ENCODE measurements at places on chromosomes 2 and 18.

DNA sequence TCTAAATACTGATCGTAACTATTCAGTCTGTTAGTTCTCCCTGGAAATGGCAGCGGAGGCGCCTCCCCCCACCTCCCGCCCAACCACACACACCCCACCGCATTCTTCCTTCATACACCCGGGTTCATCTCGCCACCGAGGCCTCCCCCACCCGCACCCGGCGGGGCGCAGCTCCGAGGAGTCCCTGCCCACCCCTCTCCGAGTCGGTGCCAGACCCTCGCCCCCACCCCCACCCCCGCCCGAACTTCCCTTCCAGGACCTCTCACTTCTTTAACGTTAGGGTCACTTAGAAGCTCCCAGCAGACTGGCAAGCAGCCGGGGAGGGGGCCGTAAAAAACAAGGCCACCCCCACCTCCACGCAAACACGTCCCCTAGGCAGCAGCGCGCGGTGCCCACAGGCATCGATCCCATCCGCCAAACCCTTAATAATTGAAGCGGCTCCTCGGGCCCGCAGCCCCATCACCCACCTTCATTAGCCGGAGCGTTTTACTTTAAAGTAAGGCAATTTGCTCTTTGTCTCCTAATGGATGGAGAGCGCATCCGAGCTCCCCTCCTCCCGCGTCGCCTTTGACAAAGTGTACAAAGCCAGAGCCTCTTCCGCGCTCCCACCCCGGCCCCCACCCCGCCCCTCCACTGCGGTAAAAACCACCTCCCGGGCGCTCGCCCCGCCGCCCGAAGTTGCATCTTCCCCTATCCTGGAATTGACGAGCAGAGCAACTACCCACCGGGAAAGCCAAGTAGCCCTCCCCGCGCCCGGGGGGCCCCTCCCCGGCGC is 624 bp downstream of the ZNF516 start:
- DNase-seq, result peak; percentile 25

DNA sequence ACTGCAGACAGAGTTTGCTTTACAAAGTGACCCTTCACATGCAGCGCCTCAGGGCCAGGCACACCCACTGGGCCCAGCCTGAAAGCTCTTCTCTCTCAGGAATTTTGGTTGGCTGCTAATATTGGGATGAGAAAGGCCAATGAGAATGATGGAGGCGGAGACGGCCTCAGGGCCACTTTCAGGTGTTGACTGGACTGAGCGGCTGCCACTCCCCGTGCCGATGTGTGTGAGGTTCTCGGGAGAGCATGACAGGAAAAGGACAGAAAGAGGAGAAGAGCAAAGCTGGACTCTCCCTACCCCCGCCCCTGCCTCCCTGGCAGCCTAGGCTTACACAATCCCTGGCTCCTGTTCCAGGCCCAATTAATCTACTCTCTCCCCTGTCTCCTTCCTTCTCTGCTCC is 155.7 kb downstream of the CELF4 start:
- no peak for DNase-seq

DNA sequence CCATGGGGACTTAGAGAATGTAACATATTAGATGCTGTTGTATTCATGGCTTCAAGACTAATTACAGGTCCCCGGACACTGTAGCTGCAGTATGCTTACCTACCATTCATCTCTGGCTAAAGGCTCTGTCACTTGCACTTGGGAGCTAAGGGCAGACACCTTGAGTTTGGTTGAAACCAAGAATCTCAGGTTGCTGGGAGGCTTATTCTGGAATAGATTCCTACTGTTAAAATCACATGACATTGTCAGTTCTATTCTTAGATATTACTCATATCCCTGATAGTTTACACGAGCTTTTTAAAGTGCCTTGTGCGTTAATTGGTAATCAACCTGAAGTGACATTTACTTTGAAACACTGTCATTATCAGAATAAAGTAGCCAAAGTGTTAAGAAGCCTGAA is 73.0 kb upstream of the EPB41L5 start:
- DNase-seq, result no peak

DNA sequence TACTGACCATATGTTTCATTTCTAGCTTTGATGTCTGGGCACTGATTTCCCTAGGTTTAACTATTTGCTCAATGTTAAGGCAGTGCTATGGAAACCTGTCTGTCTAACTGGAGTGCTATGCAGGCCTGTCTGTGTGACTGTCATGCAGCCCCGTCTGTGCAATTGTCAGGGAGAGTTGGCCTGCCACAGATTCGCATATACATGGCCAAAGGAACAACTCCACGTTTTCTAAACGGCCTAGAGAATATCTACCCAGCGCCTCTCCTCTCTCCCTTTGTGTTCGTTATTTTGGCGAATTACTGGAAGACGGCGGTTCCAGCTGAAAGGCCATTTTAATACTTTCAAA is 59.6 kb upstream of the PSME4 start:
- no peak for DNase-seq

- DNase-seq, result peak; percentile 85
Measured at GRCh38 chr2:136019306-136019705, 33.9 kb upstream of the DARS1 start.

DNA sequence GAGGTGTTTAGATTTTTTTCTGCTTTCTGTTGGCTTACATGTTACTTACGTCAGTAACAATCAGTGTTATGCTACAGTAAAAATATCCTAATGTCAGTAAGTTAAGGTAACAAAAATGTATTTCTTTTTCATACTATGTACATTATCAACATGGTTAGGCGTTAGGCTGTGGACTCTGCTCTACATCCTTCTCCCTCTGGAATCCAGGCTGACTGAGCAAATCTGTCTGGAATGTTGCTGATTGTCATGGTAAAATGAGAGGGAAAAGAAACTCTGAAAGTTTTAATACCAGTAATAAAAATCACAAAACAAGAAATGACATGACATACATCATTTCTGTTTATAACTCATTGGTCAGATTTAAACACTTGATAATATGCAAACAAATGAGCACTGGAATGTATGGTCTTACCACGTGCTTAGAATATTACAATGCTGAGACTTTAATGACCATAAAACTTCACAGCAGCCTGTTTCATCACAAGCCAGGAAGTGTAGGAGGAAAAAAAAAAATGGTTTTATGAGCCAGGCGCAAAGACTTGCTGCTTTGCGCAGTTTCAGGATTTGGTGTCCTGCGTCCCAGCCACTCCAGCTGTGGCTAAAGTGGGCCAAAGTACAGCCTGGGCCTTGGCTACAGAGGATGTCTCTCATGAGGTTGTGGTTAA is 252.4 kb downstream of the FSIP2 start:
- DNase-seq, result no peak

- peak; percentile 44 for DNase-seq
Measured at GRCh38 chr2:12045864-12046291, 299.4 kb downstream of the LPIN1 start.
